ENCODE measurements at places on chromosomes 11 and 22.

DNA sequence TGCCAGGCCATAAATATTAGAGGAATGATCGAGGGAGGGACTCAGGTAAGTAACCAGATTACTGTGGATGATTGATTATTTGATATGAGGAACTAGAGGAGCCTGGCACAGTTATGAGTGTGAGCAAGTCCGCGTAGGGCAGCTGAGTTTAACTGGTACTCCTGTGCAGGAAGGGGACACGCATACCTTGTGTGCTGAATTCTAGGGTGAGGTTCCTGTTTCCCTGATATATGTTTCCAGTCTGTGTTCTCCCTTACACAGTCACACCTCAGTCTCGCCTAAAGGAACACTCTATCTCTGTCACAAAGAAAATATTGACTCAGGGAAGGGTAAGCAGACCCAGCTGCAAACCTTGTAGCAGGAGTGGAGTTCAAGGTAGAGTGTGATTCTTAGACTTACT, 17.4 kb downstream of the SGSM3 start:
- DNase-seq, result no peak

DNA sequence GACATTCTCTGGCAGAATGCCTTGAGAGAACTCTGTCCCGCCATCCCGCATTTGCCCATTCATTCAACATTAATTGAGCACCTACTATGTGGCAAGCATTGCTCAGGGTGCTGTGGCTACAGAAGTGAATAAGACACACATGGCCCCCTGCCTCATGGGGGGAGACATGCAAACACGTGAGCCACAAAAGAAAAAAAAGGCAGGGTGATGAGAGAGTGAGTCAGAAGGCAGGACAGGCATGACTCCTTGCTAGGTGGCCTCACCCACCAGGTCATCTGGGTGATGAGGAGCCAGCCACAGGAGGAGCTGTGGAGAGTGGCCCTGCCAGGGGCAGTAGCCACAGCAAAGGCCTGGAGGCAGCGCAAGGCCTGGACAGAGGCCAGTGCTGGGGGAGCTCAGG, 4.9 kb downstream of the CHRM4 start:
- DNase-seq, result no peak

DNA sequence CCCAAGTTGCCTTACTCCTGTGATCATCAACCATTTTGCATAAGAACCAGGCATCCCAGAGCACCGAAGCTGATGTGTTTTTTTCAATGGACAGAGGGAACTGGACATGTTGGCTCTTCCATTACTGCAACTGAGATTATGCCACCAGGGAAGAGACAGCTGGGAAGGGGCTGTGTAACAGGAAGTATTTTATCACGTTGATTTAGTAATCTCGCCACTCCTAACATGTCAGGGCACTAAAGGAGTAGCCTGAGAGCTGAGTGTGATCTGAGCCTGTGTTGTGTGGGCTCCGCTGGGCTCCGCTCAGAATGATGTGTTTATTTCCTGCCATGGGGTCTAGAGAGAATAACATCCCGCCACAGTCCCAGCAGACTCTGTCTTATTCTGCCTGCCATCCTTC, 165.4 kb downstream of the GRIK4 start:
- DNase-seq, result no peak

DNA sequence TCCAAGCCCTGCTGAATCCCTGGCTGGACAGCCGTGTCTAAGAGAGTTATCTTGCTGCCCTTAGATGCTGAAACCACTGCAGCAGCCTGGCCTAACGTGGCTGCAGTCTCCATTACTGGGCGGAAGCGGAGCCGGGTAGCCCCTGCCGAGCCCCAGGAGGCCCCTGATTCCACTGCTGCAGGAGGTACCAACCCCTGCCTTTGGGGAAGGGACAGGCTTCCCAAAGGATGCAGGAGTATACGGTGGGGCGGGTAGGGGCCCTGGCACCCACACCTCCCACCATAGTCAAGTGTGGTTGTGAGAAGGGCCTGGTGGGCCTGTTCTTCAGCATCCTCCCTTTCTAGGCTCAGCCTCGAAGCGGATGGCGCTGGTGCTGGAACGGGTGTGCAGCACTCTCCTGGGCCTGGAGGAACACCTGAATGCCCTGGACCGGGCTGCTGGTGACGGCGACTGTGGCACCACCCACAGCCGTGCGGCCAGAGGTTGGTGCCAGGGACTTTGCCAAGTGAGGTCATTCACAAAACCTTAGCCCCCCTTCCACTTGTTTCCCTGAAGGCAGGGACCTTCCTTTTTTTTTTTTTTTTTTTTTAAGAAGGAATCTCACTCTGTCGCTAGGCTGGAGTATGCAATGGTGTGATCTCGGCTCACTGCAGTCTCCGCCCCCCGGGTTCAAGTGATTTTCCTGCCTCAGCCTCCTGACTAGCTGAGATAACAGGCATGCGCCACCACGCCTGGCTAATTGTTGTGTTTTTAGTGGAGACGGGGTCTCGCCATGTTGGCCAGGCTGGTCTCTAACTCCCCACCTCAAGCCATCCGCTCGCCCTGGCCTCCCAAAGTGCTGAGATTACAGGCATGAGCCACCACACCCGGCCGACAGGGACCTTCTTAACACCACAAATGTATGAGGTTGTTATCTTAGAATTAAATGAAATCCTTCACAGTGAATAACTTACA, 11.0 kb downstream of the TKFC start:
- no peak for DNase-seq

- no peak for DNase-seq
These were observed 71.3 kb downstream of the ETS1 start for GRCh38 chr11:128515826-128516778.

- DNase-seq, result peak; percentile 15
These were observed 266.4 kb downstream of the KCNA4 start for GRCh38 chr11:29750392-29750791.

DNA sequence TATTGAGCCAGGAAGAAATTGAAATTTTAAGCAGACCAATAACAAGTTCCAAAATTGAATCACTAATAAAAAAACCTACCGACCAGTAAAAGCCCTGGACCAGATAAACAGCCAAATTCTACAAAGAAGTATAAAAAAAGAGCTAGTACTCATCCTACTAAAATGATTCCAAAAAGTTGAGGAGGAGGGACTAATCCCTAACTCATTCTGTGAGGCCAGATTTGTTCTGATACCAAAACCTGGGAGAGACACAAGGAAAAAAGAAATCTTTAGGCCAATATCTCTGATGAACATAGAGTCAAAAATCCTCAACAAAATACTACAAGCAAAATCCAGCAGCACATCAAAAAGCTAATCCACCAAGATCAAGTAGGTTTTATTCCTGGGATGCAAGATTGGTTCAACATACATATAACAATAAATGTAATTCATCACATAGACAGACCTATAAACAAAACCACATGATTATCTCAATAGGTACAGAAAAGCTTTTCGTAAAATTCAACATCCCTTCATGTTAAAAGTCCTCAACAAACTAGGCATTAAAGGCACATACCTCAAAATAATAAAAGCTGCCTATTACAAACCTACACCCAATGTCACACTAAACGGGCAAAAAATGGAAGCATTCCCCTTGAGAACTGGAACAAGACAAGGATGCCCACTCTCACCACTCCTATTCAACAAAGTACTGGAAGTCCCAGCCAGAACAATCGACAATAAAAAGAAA, 13.1 kb downstream of the OR52A5 start:
- DNase-seq, result no peak

- no peak for DNase-seq
These were observed 17.3 kb downstream of the RTN4RL2 start for GRCh38 chr11:57477507-57478189.

DNA sequence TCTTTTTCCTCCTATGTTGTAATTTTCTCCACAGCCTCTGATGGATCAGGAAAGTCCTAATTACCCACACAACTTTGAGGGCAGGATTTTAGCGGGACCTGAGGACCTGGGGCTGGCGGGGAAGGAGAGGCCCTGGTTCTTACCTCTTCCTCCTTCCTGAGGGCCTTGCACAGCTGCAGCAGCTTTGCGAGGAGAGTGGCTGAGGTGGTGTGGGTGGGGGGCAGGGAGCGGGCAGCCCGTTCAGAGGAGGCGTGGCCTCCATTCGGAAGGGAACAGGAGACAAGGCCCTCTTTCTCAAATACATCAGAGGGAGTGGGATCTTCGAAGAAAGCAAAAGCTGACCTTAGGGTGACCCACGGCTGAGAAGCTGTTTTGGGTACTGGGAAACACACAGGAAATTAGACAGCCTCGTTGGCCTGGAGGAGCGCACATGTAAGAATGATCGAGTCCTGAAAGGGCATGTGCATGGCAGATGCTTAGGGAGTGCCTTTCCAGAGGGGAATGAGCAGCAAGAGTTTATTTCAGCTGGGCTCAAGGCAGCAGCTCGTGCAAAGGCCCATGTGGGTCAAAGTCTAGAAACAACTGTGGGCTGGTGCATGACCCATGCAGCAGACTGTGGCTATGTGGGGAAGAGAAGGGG, 76.6 kb upstream of the NARS2 start:
- no peak for DNase-seq

GRCh38 chr11:13117344-13117743, 108.2 kb downstream of the RASSF10 start:
- DNase-seq, result no peak

- DNase-seq, result no peak
These were observed 13.7 kb downstream of the PAX6 start for GRCh38 chr11:31797190-31798056.

DNA sequence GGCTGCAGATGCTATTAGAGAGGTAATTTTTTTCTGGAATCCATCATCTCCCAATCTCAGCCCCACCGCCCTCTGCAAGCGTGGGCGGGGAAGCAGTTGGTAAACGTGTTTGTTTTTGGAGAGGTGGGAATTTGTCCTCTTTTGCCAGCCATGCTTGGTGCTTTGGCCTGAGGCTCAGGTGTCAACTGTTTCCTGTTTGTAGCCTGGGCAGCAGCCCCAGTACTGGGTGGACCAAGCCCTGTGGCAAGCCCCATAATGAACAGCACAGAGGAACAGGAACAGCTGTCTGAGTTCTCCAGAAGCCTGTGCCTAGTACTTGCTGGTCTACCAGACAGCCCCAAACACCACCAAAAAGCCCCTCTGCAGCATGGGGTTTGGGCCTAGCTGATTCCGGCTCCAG, 39.6 kb downstream of the POU2F3 start:
- DNase-seq, result no peak

DNA sequence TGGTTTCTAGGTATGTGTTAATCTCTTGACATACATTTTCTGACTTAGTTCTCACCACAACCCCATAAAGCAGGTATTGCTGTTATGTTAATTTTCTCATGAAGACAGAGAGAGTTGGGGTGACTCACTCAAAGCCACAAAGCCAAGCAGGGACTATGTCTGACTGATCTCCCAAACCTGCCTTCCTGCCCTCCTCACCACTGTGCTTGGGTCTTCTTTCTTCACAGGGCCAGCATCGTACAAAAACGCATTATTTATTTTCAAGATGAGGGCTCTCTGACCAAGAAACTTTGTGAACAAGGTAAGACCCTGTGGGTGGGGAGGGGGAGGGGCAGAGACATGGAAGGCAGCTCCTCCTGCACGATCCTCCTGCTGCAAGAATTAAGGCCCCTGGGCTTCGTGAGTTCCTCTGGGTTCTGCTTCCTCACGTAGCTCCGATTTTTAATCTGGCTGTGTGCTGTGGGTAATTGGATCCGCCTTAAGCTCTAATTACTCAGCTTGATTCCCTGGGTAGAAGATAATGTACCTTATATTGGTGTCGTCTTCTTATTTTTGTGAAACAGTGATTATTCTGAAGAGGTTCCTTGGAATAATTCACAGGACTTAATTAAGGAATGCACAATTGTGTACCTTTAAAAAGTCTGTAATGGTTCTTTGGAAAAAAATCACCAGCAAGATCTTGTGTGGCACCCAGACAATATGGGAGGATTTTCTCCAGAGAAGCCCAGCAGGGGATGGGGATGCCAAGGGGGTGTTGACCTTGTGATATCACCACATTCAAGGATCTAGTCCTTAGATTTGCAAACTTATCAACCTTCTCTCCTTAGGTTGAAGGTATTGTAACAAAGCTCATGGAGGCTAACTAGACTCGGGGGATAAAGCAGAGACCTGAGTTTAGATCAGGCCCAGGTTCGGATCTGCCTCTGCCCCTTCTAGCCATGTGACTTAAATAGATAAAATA, 112.9 kb downstream of the SPON1 start:
- peak; percentile 29 for DNase-seq

GRCh38 chr22:27987557-27987956, 68.5 kb upstream of the PITPNB start:
- DNase-seq, result no peak
